ENCODE measurements at places on chromosomes 7 and 10.

DNA sequence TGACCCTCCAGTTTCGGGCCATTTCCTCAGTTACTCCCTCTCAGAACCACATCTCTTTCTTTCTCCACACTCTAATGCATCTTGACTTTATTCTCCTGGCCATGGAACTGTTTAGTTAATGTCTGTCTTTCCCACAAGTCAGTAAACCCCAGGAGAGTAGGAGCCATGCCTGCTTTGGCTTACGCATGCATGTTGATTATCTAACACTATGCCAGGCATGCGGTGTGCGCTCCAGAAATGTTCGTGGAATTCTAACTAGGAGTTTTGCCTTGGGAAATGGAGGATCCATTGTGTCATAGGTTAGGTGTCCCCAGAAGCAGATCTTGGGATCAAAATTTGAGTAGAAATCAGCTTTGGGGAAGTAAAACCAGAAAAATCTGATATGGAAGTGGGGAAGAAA lies 308.9 kb downstream of the GRID1 start:
- no peak for DNase-seq

DNA sequence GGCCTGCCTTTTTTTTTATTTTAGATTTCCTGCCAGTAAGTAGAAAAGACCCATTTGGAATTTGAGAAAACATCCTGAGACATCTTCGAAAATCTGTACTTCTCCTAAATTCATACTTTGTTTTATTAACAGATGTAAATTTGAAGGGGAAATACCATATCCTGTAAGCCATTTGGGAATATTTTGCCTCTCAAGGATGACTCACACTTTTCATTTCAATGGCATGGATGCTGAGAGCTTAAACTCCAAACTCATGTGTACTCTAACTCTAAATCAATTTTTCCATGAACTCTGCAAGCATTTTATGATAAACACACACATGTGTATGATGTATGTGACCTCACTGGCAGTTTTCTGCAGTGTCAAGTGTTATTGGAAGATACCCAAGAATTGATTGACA lies 89.0 kb downstream of the SEMA3A start:
- no peak for DNase-seq

- DNase-seq = no peak
Measured at GRCh38 chr10:58546137-58546536, 33.5 kb downstream of the BICC1 start.

GRCh38 chr7:80671744-80672143 lies 33.3 kb downstream of the CD36 start:
- DNase-seq = no peak

GRCh38 chr10:90604636-90605035 lies 253.2 kb downstream of the HTR7 start:
- DNase-seq = no peak

DNA sequence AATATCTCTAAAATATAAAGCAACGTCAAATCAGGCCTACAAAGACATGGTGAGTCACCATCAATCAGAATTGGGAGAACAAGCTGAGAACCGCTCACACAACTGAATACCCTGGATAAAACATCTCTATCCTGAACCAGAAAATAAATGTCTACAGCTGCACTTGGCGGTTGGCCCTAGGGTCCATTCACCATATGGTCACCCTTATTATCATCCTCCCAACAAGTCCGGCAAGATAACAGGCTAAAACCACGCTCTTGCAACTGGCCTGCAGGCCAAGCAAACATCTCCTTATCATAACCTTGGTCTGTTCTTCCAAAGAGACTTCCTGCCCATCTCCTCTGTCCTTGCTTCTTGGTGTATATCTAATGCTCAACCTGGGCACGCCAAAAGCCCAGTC lies 310.7 kb downstream of the CALN1 start:
- no peak for DNase-seq

- DNase-seq = no peak
Measured at GRCh38 chr7:155814316-155815276, 2.3 kb upstream of the SHH start.

GRCh38 chr7:92246360-92247101 lies 757 bp downstream of the ANKIB1 start:
- no peak for DNase-seq

DNA sequence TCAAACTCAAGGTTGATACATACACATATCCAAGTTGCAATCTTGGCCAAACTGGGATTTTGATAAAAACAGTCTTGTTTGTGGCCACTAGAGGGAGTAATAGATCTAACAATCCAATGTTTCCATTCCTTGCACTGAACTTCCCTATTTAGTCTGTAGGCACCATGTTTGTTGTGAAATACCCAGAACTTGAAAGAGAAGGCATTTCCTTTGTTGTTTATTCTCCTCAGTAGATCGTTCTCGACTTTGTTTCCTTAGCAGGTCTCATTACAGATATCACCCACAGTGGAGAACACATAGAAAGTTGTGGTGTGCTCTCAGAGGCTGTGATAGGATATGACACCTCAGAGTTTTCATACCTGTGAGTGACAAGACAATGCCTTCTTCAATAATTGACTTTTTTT lies 70.3 kb upstream of the MXI1 start:
- peak; percentile 32 for DNase-seq

GRCh38 chr10:91215384-91215783 lies 5.1 kb upstream of the PCGF5 start:
- DNase-seq = no peak

- no peak for DNase-seq
Measured at GRCh38 chr7:155218276-155219153, 79.2 kb upstream of the INSIG1 start.

GRCh38 chr7:157125376-157126223 lies 13.1 kb upstream of the UBE3C start:
- DNase-seq = no peak

DNA sequence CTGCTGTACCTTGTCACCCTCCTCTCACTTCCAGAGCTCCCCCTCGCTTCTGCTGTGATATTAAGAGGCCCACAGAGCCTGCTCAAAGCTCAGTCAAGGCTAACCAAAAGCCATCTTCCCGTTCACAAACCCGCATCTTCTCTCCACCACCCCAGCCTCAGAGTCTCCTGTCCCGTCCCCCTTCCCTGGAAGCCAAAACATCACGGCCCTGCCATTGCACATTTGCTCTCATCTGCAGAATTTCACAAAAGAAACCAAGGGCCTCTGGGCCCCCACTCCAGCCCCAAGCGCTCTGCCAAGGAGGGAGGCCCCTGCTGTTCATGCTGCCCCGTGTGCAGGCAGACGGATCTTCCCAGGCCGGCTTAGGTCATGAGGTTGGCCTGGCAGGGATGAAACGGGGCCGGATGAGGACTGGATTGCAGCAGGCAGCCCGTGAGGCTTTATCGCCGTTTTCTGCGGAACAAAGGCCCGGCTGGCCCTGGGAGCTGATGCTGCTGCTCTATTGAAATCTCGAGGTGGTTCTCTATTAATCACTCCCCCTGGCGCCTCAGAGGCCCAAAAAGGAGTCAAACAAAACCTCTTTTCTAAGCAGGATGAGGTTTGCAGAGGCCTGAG lies 31.6 kb upstream of the FOXK1 start:
- peak; percentile 28 for DNase-seq

DNA sequence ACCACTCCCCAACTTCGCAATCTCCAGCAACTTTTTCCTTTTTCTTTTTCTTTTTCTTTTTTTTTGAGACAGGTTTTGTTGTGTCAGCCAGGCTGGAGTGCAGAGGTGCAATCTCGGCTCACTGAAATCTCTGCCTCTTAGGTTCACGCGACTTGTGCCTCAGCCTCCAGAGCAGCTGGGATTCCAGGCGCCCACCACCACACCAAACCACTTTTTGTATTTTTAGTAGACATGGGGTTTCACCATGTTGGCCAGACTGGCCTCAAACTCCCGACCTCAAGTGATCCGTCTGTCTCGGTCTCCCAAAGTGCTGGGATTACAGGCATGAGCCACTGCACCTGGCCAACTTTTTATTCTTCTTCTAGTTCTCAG lies 55.0 kb downstream of the KIAA1549 start:
- no peak for DNase-seq

GRCh38 chr10:56035489-56035888 lies 325.6 kb downstream of the ZWINT start:
- no peak for DNase-seq

GRCh38 chr10:21329995-21330627 lies 195.4 kb downstream of the SKIDA1 start:
- DNase-seq = peak; percentile 22

DNA sequence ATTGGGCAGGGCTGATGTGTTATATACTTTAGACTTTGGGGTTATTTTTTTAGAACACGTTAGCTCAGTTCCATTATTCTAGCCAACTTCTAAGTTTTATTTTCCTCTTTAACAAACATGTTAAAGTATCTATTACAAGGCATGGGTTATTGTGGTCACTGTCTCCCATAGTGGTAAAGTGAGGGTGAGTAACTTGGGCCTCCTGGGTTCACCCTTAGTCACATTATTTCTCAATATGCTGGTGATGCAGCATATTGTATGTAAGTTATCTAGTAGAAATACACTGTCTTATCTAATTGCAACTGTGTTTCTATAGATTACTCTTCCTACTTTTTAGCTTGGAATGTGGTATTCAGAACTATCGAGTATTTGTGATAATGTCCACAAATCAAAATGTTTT lies 65.9 kb downstream of the BBS9 start:
- no peak for DNase-seq

- no peak for DNase-seq
Measured at GRCh38 chr10:133467286-133467911, 13.7 kb downstream of the SCART1 start.

- DNase-seq = no peak
Measured at GRCh38 chr7:76346097-76346496, 12.7 kb downstream of the YWHAG start.

GRCh38 chr10:73908853-73909539 lies 1.9 kb upstream of the PLAU start:
- DNase-seq = peak; percentile 69

DNA sequence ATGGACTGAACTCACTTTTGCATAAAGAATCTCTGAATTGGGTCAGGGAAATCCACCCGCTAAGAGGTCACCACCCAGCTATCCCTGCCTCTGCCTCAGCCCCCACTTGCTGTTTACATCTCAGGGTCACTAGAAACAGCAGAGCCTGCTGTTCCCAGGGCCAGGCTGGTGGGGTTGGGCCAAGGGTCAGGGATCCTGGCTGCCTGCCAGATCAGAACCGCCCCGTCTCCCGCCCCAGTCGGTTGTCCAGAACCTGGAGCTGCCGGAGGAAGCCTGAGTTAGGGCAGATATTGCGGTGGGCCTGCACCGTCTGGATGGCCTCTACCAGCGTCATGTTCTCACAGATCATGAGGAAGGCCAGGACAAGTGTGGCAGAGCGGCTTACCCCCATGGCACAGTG lies 17.0 kb upstream of the SAMD8 start:
- DNase-seq = no peak

GRCh38 chr10:114545071-114545470 lies 113.0 kb downstream of the ABLIM1 start:
- DNase-seq = no peak

GRCh38 chr7:13879994-13880686 lies 109.3 kb downstream of the ETV1 start:
- DNase-seq = no peak

DNA sequence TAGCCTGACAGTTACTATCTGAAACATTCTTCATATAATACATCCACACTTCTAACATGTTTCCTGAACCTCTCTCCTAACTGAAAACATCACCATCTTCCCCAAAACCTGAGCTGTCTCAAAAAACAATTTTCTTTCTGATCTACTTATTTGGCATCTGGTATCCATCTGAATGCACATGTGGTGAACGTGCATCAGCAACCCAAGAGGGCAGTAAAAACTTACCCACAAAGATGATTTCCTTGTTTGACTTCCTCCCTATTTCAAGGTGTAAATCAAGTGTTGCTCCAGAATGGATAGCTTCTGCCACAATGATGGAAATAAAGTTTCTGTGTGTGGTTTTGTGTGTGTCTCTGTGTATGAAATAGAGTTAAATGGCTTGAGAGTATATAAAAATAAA lies 500.4 kb downstream of the MAGI2 start:
- DNase-seq = no peak

GRCh38 chr10:51642581-51642980 lies 56.8 kb downstream of the CSTF2T start:
- no peak for DNase-seq

GRCh38 chr7:27172315-27172774 lies 1.8 kb downstream of the HOXA10 start:
- no peak for DNase-seq

- peak; percentile 71 for DNase-seq
Measured at GRCh38 chr7:37832194-37832593, 16.2 kb upstream of the NME8 start.

GRCh38 chr10:22133749-22134624 lies 83.8 kb downstream of the EBLN1 start:
- peak; percentile 21 for DNase-seq

DNA sequence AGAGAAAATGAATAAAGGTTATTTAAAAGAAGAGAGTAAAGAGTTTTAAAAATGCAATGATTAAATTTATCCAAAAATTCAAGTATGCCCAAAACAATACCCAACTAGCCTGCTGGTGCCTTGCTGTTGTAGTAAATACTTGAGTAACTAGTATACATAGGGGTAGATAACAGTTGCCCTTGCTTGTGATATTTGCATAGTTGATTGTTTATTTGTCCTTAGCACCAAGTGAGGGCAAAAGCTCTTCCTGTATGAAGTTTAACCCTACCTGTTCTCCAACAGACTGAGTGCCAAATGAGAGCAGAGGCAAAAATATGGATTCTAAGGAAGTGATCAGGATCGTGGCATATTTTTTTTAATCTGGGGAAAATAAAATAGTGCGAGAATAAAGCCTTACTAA lies 85.0 kb downstream of the PTN start:
- no peak for DNase-seq

- DNase-seq = no peak
Measured at GRCh38 chr7:15057272-15057671, 154.7 kb upstream of the DGKB start.

GRCh38 chr10:92848037-92848440 lies 281 bp upstream of the EXOC6 start:
- DNase-seq = no peak

GRCh38 chr10:34861293-34862021 lies 46.4 kb upstream of the PARD3 start:
- no peak for DNase-seq

DNA sequence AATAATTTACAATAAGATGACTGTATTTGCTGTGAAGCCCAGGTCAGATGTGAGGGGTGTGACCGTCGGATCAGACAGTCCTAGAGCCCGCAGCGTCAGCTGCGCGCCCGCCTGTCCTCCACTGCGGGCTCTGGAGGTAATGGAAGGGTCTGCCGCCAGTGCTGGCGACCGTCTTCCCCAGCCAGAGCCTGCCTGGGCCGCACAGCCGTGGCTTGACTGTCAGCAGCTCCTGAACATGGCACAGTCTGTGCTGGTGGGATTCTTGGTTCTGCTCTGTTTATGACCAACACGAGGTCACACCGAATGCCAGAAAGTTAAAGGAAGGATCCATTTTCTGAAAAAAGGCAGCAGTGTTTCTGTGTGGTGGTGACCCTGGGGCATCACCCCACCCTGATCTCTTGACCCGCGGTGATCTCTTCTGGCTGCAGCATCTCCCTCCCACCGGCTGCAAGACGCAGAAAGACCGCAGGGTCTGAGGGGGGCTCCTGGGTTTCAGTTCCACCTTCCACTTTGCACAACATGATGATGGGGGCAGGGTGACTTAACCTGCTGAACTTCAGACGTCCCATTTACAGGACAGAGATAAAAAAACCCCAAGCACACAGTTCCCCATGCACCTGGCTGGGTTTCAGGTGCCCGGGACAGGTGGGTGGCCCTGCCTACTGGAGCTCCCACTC lies 103.7 kb downstream of the DNAJB6 start:
- no peak for DNase-seq
